NCI-H2227 treated with DMSO at 0.1 percent for 48 hours (cell line): ENCODE measurements at places on chromosomes 12 and 14.

DNA sequence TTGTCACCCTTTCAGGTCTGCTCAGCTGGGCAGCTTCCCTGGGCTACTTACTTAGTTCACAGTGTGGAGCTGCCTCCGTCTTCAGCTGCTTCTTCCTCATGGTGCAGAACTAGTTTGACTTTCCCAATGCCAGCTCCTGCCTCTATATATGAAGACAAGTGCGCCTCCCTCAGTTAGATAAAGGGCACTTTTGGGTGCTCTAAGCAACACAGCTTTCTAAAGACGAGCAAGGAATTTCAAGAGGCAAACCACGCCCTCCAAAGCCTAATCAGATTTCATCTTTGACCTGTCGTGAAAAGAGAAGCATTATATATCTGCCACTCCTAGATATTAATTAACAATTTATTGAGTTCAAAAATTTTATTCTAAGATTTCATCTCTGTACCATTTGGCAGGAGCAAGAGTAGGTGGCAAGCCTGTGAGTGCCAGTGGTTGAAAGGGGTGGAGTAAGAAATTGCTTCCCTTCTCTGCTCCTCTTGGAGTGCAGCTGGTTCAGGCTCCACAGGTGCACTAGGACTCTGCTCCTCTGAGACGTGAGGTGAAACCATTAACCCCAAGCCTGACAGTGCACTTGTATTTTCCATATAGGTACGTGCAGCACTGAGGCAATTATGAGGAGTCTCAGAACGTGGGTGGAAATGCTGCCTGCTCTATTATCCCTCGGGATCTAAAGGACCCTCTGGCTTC lies 2.1 kb upstream of the SLC11A2 start:
- peak; percentile 30 for DNase-seq

DNA sequence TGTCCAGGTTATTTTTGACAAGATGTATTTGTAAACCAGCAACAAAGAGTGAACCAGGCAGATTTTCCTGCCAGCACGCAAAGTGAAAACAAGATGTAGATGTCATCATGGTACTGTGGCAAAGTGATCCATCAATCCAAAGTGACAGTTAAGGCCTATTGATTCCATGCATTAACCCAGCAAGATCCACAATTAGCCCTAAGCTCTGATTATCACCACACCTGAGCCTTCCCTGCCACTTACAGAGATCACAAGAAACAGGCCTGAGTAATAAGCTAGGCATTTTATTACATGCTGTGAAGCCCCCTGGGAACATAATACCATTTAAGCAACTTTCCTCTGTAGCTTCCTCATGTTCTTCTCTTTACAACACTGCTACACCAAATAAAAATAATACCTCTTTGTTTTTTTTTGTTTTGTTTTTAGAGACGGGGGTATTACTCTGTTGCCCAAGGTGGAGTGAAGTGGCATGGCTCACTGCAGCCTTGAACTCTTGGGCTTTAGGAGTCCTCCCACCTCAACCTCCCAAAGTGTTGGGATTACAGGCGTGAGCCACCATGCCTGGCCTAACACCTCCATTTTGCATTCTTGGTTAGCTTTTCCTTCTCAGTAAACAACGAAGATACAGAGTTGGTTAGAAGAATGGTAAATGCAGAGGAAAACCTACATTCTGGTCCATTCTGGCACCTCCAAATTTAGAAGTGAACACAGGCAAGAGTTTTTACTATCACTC lies 85.5 kb downstream of the STON2 start:
- peak; percentile 95 for DNase-seq

DNA sequence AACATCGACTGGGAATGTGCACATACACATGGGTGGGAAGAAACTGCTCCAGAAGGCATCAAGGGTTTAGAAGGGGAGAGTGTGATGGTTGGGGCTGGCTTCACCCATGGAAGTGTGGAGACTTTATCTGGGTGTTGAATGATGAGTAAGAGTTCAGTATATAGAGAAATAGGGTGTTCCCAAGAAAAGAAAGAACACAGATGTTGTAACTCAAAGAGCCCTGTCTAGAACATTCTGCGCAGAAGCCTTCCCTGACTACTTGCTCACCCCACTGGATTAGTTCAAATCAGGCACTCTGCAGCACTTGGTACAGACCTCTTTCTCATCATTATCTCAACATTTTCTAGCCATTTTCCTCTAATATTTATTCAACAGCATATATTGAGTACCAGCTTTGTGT lies 491.7 kb downstream of the SNAPC1 start:
- no peak for DNase-seq

DNA sequence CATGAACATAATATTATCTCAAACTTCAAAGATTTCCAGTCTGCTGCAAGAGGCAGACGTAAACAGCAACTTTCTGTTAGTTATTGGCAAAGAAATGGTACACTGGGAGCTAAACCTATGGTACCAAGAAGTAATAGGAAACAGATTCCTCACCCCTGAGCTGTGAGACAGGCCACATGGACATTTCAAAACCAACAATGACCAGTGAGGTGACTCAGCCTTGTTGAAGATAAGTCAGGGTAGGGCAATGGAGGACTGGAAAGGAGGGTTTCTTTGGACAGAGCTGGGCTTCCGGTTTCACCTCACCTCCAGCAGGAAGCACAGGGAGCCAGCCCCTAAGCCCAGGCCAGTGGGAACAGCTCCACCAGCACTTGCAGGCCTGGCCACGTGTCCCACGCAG lies 1320.5 kb downstream of the AACS start:
- no peak for DNase-seq

DNA sequence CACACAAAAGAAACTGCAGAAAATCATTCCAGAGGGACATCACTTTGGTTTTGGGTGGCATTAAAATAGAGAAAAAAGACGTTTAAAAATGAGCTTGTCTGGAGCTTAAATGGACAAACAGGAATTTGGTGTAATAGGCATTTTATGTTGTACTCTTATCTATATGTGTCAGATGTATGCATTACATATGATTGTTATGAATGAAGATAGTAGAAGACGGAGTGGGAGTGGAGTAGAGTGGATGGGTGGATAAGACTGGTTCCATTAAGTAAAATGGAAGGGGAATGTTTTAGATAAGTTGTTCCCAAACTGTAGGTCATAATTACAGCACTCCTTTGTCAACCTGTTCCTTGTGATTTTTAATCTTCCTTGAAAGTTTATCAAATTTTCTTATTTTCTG lies 1.9 kb downstream of the CCDC91 start:
- no peak for DNase-seq

DNA sequence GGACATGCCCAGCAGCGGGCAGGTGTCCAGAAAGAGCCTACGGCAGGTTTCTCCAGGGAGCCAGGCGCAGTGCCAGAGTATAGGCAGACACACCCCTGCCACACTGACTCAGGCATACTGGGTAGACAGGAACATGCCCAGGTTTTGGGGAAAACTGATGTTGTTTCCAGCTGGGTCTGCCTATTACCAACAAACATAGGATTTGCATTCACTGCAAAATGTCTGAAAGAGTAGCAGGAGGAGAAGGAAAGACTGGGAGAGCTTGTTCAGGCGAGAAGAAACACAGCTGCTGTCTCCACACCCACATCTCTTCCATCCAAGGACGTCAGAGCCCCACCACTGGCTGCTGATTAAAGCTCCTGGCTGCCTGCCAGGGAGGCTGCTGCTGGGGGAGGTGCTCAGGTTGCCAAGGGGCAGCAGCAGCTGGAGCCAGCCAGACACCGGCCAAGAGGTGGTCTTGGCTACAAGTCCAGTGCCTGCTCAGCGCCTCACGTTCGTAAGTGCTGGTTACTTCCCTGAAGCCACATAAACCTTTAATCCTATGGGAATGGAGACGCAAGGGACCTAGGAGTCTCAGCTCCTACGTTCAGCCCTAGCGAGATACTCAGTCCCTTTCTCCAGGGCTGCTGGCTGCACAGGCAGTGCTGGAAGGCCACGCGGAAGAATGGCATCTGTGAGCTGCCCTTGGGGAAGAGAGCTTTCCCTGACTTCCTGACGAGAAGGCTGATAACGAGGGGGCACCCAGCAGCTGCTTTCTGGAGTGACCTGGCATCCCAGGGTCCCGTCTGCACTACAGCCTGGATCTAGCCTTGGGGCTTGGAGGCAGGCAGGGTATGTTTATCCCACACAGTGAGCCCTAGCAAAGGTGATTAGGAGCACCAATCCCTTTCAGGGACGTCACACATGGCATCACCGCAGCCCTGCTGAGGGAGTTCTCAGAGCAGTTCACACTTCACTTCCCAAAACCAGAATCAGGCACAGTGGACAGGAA lies 58.1 kb downstream of the PLEKHG3 start:
- peak; percentile 89 for DNase-seq

- no peak for DNase-seq
These were observed 20.0 kb upstream of the CLEC2D start for GRCh38 chr12:9649532-9649940.

- no peak for DNase-seq
These were observed 1.8 kb downstream of the ARID2 start for GRCh38 chr12:45731190-45731775.

DNA sequence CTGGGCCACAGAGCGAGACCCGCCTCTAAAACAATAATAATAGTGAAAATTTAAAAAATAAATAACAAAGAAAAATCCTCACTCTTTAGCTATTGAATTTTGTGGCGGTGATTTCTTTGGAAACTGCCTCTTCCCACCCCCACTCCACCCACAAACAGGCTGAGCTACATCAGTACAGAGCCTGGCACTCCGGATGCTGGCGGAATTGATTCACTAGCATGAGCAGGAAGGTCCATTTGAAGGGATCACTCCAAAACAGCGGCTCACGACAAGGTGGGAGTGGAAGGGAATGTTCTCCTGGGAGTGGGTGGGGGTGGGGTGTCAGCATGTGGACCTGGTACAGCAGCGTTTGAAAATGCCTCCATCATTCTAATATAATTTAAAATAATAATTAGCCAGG lies 26.1 kb downstream of the CCDC177 start:
- DNase-seq = no peak

- DNase-seq = no peak
These were observed 33.8 kb downstream of the FBRSL1 start for GRCh38 chr12:132523576-132524331.

- DNase-seq = peak; percentile 69
These were observed 150.3 kb downstream of the DAD1 start for GRCh38 chr14:22438742-22439141.

DNA sequence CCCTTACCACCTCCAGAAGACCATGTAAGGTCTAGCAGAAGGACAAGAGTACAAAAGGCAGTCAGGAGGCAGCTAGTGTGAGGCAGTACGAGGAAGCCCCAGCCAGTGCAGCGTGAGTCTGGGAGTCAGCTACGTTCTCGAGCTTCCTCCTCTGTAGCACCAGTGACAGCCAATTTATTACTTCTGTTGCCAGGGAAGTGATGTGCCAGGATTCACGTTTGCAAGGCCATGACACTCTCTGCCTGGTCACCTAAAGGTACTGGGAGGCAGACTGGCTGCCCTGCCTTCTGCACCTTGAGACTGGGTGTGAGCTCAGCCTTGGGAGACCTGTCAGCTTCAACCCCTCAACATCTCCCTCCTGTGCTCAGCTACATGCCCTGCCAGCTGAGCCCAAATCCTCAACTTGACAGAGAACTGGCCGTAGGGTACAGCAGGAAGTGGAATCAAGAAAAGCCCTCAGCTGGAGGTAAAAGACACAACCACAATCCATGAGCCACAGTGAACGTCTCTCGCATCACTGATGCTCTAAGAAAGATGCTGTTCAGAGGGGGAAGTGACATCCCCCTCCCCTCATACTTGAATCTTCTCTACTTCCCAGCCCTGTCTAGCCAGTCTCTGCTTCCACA lies 182.5 kb upstream of the RGS6 start:
- DNase-seq = no peak

- peak; percentile 46 for DNase-seq
These were observed 118.7 kb downstream of the KSR2 start for GRCh38 chr12:117850048-117850447.

DNA sequence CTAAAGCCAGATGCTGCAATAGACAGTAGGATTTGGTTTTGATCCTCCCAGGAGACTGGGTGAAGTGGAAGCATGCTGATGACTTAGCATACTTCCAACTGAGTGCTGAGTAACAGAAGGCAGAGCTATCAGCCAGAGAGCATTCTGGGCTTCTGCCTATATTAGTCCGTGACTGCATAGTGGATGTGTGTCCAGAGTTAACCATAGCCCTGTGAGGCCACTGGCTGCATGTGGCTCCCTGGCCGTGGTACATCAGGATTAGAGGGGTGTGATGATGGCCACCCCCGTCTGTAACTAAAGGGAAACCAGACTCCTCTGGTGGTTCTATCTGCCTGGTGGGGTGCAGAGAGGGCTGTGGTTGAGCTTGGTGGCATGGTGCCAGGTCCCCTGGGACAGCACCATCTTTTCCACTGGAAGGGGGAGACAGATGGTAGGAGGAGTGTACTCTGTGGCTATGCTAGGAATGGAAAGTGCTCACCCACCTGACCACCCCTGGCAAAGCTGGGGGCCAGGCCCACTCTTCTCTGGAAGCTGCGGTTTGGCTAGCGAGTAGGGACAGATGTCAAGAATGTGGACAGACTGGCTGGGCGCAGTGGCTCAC lies 27.4 kb downstream of the ABCD4 start:
- no peak for DNase-seq

DNA sequence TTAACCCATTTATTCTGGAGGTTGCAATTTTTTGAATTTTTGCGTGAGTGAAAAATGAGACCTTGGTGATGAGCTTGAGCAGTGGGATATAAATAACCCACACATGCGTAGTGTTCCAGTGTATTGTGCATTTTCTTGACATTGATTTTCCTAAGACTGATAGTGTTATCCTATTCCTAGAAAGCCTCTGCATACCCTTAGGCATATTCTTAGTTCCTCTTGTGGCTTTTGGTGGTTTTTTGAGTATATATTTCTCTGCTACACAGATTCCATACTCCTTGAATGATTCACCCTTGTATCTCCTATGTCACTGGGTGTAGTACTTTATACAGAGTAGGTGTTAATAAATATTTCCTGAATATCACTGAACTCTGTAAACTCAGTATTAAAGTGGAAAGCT lies 363.4 kb upstream of the PDE3A start:
- DNase-seq = no peak

- no peak for DNase-seq
These were observed 15.1 kb upstream of the PPM1A start for GRCh38 chr14:60233891-60234290.

DNA sequence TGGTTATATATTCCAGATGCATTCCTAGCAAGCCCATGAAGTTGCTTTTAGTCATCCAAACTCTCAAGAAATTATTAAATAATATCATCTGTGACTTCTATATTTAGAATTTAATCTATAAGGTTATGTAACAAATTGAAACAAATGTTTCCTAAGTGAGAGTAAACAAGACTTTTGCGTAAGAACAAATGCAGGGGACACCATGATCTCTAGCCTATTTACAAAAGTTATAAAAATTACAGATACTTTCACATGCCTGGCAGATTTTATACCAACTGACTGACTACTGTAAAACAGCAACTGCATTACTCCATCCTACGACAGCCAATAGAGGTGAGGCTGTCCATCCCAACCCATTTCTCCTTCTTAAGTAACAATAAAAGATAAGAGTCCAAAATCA lies 20.4 kb upstream of the DIO2 start:
- DNase-seq = no peak

- DNase-seq = no peak
These were observed 192.9 kb upstream of the NUDT4 start for GRCh38 chr12:93184672-93185368.

DNA sequence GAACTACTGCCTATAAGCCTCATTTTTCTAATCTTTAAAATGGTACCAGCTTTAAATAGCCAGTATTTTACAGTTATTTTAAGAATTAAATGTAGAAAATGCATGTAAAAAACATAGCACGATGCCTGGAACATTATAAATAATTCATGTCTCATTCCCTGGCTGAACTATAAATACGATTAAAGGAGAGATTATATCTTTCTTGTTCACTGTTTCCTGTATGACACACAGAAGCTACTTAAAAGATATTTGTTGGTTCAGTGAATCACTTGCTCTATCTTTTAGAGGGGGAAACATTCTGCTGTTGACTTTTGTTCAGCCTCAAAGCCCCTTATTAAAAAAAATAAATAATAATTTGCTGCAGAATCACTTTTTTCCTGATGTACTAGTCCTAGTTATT lies 406.9 kb downstream of the LRFN5 start:
- DNase-seq = no peak
